ENCODE measurements at places on chromosomes 5 and 9. TPM values are rescaled to one million over a fixed set of nuclear protein-coding genes. Genes with fewer than 3 reads are reported as not detected.

Gene HACD4
- total RNA-seq = 3.0 TPM

Gene NUTM2G
- total RNA-seq = not detected

Gene GABRA6
- not detected for total RNA-seq

Gene CARTPT
- not detected for total RNA-seq

Gene ROPN1L
- total RNA-seq = 0.45 TPM

Gene MCTP1
- total RNA-seq = 9.1 TPM

Gene TAS2R1
- total RNA-seq = not detected

Gene DPYSL3
- total RNA-seq = 165 TPM

Gene DBH
- not detected for total RNA-seq

Gene NME5
- 2.4 TPM for total RNA-seq

Gene SYNPO
- total RNA-seq = 85.3 TPM

Gene ARL14EPL
- total RNA-seq = 0.25 TPM

Gene MYORG
- total RNA-seq = 4.9 TPM

Gene ERGIC1
- total RNA-seq = 110 TPM

Gene UNC5A
- total RNA-seq = 0.11 TPM

Gene LECT2
- not detected for total RNA-seq

Gene DND1
- 3.3 TPM for total RNA-seq

Gene NFIB
- total RNA-seq = 213 TPM

Gene FTMT
- not detected for total RNA-seq

Gene POU4F3
- 0.25 TPM for total RNA-seq

Gene XRCC4
- 12.1 TPM for total RNA-seq

Gene BTNL9
- 0.18 TPM for total RNA-seq

Gene ARHGEF28
- 0.29 TPM for total RNA-seq

Gene SLC25A2
- total RNA-seq = 1.3 TPM

Gene NEURL1B
- total RNA-seq = 11.7 TPM

Gene ASS1
- 94.8 TPM for total RNA-seq

Gene GLDC
- total RNA-seq = 2.0 TPM

Gene LCN9
- total RNA-seq = 1.7 TPM

Gene KDM4C
- total RNA-seq = 26.8 TPM

Gene GARIN3
- not detected for total RNA-seq

Gene CAAP1
- 18.7 TPM for total RNA-seq

Gene PRRX2
- 10.1 TPM for total RNA-seq

Gene TTLL11
- total RNA-seq = 4.8 TPM

Gene MYMK
- total RNA-seq = not detected

Gene MELK
- 14.8 TPM for total RNA-seq

Gene PCDHGA4
- total RNA-seq = 0.86 TPM

Measured in mesothelial cell of epicardium (in vitro differentiated cells).